ENCODE measurements at places on chromosomes 16 and 17.
A peak's percentile ranks its signal among the peaks of the same experiment; 100 is the strongest.

GRCh38 chr17:78127888-78128550 is 536 bp downstream of the TMC6 start:
- no peak for DNase-seq

DNA sequence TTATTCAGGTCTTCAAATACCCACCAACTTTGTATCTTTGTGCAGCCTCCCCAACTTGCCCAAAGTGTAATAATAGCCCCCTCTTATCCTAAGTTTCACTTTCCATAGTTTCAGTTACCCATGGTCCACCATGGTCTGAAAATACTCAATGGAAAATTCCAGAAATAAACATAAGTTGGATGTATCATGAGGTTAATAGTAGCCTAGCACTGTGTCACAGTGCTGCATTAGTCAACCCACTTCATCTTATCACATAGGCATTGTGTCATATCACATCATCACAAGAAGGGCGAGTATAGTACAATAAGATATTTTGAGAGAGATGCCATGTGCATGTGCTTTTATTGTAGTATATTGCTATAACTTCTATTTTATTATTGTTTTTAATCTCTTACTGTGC is 21.9 kb downstream of the OMG start:
- DNase-seq: no peak

DNA sequence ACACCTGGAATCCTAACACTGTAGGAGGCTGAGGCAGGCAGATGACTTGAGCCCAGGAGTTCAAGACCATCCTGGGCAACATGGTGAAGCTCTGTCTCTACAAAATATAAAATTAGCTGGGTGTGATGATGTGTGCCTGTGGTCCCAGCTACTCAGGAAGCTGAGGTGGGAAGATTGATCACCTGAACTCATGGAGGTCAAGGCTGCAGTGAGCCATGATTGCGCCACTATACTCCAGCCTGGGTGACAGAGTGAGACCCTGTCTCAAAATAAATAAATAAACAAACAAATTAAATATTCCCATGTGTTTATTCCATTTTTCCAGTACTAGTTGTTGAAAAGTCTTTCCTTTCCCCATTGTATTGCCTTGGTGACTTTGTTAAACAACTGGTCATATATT is 74.8 kb upstream of the DNAH17 start:
- DNase-seq: no peak

DNA sequence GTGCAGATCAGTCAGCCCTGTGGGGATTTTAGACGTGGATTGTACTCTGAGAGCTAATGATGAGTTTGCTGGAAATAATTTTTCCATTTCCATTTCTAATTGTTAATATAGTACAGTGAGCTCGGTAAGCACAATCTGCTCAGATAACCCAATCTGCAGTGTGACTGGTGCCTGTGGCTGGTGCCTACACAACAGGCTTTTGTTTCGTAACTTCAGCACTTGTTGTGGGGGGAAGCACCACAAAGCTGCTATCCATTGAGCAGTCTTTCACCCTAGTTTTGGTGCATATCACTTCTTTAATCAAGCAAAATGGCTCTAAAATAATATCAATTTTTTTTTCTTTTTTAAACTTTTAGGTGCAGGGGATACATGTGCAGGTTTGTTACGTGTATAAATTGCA is 534.9 kb upstream of the HSBP1 start:
- DNase-seq: no peak

DNA sequence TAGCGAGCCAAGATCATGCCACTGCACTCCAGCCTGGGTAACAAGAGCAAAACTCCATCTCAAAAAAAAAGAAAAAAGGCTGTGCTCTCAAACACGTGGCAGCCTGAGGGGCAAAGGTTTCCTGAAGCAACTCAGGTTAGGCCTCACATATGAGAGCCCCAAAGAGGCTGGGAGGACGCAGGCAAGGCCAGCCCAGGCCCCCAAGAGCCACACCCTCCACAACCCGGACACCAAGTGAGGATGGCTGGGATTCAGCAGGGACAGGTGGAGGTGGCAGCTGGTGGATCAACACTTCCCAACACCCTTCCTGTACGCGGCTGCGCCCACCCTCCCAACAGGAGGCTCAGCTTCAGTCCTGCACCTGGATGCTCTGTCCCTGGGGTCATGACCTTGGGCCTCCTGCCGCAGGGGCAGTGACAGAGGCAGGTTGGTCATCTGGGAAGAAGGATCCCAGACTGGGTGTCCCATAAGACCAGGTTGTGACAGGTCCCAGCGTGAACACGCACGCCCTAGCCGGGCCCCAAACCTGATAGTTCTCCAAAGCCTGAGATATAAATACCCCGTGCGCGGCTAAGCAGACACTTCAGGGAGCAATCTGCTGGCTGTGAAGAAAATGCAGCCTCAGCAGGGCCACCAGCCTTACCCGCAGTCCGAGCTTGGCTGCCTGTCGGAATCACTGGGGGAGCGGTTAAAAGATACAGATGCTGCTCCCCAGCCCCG is 78.1 kb downstream of the TIMM22 start:
- no peak for DNase-seq

GRCh38 chr16:64278196-64278595 is 843.7 kb downstream of the CDH11 start:
- no peak for DNase-seq

GRCh38 chr17:40418428-40418706 is 671 bp upstream of the TOP2A start:
- no peak for DNase-seq

DNA sequence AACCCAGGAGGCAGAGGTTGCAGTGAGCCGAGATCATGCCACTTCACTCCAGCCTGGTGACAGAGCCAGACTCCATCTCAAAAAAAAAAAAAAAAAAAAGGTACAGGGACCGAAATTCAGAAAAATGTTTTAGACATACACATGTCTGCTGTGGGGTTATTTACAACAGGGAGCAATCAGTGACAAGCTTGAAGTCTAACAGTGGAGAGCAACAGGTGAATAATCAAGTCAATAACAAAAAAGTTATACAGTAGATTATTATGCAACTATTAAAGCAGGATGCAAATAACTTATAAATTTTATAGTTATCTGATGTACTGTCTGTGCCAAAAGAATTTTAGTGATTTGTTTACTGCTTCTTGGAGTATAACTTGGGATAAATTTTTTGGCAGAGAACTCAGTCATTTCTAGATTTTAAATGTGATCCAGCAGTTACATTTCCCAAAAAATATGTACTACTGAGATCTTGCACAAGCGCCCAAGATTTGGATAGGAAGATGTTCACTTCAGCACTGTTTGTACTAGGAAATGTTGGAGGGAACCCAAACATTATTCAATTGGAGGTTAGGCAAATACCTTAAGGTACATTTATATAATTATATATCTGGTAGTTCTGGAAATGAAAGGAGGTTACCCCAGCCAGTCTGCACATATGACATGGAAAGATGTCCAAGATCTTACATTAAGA is 34.1 kb downstream of the EEF2K start:
- DNase-seq: no peak

DNA sequence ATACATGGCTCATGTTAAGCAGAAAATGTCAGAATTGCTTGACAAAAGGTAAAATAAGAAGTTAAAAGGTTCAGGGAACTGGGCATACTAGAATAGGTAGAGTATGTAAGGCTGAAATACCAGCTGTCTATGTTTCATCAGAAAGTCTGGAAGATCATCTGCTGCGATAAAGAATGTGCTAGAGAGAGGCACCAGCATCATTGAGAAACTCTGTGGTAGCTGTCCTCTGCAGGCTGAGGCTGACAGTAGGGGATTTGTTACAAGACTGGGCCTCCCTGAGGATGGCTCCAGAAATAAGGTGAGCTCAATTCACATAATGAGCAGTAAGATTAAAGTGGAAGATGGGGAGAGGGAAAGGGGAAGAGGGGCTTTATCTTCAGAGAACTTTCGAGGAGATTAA is 4.5 kb upstream of the ZNF287 start:
- DNase-seq: no peak

DNA sequence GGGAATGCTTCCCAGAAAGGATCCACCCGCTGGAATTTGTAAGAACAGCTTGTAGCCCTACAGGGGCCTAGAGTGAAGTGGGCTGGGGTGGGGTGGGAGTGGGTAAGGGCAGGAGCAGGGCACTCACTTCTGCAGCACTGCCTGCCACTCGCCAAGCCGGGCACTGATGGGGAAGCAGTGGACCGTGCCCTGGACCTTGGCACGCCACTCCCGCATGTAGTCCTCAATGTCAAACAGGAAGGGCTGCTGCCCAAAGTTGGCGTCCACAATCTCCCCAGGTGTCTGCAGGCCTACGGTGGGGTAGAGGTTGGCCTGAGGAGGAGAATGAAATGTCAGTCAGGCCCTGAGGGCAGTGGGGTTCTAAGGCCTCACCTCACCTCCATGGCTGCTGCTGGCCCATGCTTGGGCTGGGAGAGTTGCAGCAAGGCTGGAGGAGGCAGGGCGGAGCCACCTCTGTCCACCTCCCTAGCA is 15.7 kb upstream of the GFOD2 start:
- no peak for DNase-seq

DNA sequence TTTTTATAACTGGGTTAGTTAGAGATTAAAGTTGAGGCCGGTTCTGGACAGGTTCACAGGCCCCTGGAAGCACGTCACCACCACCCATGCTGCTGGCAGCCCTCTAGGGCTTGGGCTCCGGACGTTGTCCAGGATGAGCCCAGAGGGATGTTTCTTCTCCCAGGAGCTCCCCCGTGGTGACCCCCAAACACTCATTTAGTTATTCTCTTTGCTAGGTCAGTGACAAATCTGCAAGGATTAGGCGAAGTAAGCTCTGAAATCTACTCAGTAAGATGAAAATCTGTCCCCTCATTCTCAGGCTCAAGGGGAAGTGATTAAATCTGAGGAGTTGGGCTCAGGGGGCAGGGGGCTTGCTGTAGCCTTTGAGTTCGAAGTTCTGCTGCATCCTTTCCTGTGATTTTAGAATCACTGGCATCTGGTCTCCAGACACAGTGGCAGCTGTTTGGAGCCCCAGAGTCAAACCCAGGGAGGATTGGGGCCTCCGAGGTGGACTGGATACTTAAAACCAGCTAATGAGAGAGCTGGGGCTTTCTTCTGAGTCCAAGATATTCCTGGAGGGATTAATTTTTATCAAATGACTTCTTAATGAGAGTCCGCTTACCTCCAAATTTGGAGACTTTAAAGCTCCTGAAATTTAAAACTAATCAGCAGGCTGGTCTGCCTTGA is 49.2 kb upstream of the HS3ST2 start:
- DNase-seq: no peak

GRCh38 chr16:68406458-68407152 is 41.7 kb downstream of the SMPD3 start:
- peak; percentile 31 for DNase-seq

GRCh38 chr16:17773698-17774101 is 302.9 kb upstream of the XYLT1 start:
- peak; percentile 40 for DNase-seq

- peak; percentile 80 for DNase-seq
These were observed 161.0 kb downstream of the FTO start for GRCh38 chr16:53864819-53865493.

DNA sequence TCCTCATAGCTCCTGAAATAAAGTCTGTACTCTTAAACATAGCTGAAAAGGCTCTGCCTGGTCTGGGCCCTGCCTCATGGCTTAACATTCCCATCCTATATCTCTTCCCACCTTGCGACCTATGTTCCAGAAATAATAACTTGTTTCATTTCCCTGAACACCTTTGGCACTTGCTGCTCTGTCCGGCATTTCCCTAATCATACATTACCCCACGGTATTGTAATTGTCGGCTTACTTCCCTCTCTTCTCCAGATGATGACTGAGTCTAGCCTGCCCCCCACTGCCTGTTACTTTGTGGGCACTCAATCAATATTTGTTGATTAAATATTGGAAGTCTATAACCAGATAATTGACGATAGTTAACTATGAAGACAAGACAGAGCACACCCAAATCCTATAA is 23.3 kb upstream of the SUPT4H1 start:
- no peak for DNase-seq

DNA sequence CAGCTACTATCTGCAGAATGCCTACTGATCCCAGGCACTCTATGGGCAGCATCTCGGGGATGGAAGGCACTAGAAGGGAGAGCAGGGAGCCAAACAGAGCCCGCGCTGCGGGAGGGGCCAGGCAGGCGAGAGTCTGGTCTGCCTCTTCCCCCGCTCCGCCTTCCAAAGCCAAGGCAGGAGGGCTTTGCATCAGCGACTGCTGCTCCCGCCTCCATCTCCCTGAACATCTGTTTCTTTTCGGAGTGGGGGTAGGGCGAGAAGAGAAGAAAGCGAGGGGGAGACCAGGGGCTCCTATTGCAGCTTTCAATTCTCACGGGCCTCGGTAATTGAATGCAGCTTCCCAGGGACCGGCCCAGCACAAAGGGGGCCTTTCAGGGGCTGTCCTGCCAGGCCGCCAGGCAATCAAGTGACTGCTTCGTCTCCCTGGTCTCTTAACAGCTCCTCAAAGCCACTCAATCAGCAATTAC is 31.4 kb upstream of the CDC42EP4 start:
- DNase-seq: no peak

DNA sequence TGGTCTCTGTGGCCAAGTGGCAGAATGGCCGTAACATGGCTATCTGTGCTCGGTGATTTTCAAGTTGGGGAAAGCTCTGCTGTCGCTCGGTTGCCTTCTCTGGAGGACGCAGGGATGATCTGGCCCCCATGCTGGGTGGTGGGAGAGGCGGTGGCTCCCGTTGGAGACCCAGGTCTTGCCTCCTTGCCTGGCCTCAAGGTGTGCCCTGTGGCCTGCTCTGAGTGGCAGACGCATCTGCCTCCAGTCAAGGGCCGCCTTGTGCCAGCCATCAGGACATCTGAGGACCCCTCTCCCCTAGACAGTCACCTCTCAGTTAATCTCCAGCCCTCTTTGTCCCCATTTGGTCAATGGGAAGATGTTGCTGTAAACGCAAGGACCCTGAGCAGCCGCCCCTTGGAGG is 165.9 kb downstream of the CCDC182 start:
- DNase-seq: no peak

DNA sequence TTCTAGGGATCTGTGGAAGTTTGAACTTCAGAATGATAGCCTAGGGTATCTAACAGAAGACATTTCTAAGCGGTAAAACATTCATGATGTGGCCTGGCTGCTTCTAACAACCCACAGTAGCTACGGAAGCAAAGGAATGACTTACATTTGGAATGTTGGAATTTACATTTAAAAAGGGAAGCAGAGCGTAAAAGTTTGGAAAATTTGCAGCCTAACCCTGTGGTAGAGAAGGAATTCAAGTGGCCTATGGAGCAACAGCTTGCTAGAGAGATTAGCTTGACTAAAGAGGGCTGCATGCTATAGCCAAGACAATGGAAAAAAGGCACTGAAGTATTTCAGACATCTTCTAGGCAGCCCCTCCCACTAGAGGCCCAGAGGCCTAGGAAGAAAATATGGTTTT is 50.1 kb downstream of the HNF1B start:
- no peak for DNase-seq

- no peak for DNase-seq
These were observed 8.7 kb downstream of the CORO7 start for GRCh38 chr16:4407543-4408322.

DNA sequence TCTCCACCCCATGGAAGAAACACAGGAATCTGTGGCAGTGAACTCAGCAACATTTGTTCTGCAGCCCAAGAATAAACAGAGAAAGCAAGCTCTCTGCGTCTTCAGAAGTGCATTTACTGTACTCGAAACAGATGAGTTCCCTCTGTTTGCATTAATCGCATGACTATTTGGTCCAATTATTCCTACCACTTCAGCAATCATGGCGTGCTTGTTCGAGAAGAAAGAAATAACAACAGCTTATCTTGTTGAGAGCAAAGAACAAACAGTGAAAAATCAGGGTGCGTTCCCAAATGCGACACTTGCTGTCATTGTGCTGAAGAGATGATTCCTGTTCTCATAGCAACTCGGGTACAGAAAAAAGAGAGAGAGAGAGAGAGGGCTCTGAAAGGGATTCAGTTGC is 445.3 kb upstream of the MAF start:
- peak; percentile 76 for DNase-seq

- no peak for DNase-seq
These were observed 131.6 kb downstream of the CHD9NB start for GRCh38 chr16:52921104-52921503.

- no peak for DNase-seq
These were observed 36.7 kb upstream of the HELZ start for GRCh38 chr17:67281743-67282142.
